NCI-H146 (cell line): ENCODE measurements at places on chromosomes 5 and 9.

DNA sequence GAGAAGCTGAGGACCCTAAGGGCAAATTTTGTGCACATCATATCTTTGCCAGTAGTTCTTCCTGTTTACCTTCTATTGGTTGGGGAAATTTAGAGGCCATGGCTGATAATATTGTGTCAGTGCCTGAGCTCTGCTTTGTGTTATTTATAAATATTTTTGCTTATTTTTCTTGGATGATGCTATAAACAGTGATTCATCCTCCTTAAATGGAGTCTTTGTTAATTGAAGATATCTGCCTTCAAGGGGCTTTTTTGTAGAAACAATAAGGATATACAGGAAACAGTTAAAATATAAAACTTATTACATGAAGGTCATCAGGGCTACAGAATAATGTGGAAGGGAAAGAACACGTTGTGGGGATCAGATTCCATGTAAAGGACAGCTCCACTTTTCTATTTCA is 78.0 kb downstream of the PAM start:
- no peak for DNase-seq

GRCh38 chr5:5335107-5335506 is 87.4 kb upstream of the ICE1 start:
- no peak for DNase-seq

- no peak for DNase-seq
Observed at GRCh38 chr9:37983381-37984067, 79.6 kb upstream of the SLC25A51 start.

GRCh38 chr9:126397056-126397455 is 70.4 kb downstream of the MVB12B start:
- no peak for DNase-seq

- DNase-seq = peak; percentile 46
Observed at GRCh38 chr9:100602342-100602801, 24.5 kb downstream of the CAVIN4 start.

DNA sequence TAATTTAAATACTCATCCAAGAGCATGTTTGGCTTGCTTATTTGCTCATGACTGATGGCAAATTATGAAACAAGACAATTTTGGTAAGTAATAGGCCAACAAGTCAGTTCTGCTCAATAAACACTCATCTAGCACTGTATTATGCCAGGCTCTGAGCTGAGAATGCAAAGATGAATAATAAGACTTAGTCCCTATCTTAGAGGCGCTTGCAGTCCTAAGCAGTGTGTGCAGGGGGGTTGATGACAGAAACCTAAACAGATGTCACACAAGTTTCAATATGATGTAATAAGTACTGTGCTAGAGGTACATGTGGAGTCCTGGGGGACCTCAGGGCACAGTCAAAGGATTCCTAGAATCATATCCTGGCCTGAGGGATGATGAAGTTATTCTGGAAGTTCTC is 287.6 kb upstream of the ADRA1B start:
- no peak for DNase-seq

DNA sequence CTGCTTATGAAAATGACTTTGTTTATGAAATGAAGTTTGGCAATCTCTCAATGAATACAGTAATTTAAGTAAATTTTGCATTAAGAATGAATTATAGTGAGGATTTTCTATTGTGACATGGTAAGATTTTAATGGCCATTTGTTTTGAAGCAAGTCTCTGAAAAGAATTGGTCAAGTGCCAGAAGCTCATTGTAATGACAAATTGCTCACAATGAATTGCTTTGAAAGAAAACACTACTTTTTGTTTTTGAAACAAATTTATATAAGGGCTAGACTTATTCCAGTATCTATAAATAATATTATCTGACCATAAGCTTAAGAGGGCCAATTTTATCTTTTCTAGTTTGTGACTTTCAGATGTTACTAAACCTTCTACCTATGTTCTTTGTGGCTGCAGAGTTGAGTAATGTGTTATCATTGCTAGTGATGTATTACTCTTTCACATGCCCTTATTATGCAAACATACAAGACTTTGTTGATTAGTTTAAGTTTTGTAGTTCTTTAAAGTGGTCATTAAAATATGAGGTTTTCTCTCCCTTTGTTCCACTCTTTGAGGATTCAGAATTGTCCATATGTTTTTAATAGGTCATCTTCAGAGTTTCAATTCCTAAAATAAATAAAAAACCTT is 93.0 kb upstream of the ZNF608 start:
- no peak for DNase-seq

GRCh38 chr5:132202711-132203463 is 24.8 kb downstream of the P4HA2 start:
- DNase-seq = no peak

GRCh38 chr5:140044041-140044440 is 942 bp upstream of the NRG2 start:
- DNase-seq = no peak

DNA sequence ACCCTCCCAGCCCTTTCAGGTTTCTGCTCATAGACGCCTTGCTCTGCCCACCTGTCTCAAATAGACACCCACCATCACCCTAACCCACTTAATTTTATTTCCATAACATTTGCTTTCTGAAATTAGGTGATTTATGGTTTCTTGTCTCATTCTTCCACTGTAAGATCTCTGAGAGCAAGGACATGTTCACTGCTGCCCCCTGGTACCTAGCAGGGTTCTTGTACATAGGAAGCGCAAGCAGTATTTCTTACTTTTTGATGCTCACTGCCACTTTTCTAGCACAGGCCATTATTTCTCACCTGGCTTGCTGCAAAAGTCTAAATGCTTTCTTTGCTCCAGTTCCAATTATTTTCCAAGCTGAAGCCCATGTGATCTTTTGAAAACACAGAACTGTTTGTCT is 16.8 kb downstream of the C9orf57 start:
- no peak for DNase-seq

- DNase-seq = no peak
Observed at GRCh38 chr5:109455598-109456096, 45.9 kb upstream of the PJA2 start.

GRCh38 chr5:160133071-160133917 is 14.0 kb upstream of the PWWP2A start:
- peak; percentile 13 for DNase-seq

DNA sequence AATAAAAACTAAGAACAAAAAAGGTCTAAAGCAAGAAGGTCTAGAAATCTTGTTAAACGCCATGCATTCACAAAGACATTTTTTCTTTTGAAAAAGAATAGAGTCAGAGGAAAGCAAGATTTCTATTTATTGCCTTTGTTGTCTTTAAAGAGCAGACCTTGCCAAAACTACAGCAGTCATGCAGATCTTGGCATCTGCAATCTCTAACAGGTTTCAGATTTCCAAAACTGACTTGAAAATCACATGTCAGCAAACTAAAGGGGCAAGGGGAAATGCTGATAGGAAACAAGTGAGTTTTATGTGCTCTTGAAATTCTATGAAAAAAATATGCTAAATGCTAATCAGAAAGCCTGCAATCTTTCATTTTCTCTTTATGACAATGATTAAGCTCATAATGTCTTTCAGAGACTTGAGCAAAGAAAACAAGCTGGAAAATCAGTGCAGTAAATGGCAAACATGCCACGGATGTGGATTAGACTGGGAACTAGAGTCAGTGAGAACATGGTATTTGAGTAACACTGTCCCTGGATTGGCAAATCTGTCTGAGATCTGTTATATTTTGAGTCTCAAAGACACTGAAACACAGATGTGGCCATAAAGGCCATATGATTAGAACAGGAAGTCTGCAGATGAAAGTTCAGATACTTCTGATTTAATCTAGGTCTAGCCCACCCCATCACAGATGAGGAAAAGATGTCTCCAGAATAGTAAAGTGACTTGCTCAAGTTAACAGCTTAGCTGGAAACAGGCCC is 361.4 kb upstream of the RPS23 start:
- no peak for DNase-seq

GRCh38 chr9:123157221-123157620 is 111.2 kb downstream of the STRBP start:
- no peak for DNase-seq

DNA sequence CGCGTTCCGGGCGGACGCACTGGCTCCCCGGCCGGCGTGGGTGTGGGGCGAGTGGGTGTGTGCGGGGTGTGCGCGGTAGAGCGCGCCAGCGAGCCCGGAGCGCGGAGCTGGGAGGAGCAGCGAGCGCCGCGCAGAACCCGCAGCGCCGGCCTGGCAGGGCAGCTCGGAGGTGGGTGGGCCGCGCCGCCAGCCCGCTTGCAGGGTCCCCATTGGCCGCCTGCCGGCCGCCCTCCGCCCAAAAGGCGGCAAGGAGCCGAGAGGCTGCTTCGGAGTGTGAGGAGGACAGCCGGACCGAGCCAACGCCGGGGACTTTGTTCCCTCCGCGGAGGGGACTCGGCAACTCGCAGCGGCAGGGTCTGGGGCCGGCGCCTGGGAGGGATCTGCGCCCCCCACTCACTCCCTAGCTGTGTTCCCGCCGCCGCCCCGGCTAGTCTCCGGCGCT is at the start of gene DAPK1:
Gene DAPK1, plus strand, starts transcription at position 264 of the 442 bp plus-strand sequence. CDS start 1,211 bp downstream, outside the sequence.
- DNase-seq = peak; percentile 29

GRCh38 chr5:164139423-164139822 is 634.0 kb downstream of the MAT2B start:
- no peak for DNase-seq

GRCh38 chr5:56440871-56441740 is 208.0 kb upstream of the ANKRD55 start:
- DNase-seq = peak; percentile 35
